Right lung (tissue), 10 donors: ENCODE measurements at places on chromosomes 1 and 21.

- no peak for DNase-seq
These were observed 1.8 kb downstream of the C2CD4D start for GRCh38 chr1:151837884-151838221.

- no peak for DNase-seq
These were observed 13.6 kb downstream of the TARDBP start for GRCh38 chr1:11026052-11026451.

GRCh38 chr1:198258491-198258890 is 101.7 kb downstream of the NEK7 start:
- no peak for DNase-seq

DNA sequence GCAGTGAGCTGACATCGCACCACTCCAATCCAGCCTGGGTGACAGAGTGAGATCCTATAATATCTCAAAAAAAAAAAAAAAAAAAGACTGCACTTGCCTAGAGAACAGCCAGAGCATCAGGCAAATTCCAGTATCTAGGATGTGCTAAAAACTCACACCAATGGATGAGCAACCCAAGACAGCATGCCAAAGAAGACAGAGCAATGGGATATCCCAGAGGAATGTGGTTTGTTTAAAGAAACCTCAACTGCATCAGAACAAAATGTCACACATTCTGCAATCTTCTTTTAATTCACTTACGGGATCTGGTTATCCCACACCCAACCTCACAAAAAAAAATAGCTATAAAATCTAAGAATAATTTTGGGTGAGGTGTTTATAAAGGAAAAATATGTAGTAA is 7.3 kb downstream of the KCNH1 start:
- no peak for DNase-seq

DNA sequence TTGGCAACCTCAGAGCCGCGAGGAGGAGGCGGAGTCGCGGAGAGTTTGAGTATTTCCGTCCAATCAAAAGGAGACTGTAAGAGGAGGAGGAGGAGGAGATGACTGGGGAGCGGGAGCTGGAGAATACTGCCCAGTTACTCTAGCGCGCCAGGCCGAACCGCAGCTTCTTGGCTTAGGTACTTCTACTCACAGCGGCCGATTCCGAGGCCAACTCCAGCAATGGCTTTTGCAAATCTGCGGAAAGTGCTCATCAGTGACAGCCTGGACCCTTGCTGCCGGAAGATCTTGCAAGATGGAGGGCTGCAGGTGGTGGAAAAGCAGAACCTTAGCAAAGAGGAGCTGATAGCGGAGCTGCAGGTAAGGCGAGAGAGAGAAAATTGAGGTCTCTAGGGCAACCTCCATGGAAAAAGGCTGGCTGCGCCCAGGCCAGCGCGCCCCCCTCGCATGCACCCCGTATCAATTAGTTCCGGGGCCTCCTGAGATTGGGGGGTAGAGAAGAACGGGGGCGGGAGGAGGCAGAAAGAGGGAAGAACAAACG is at the start of gene PHGDH:
Gene PHGDH (plus strand): TSS at position 131 of the 538 bp plus-strand sequence. CDS start 89 bp downstream, at position 220.
- peak; percentile 81 for DNase-seq

GRCh38 chr1:1373051-1373814 is 1.8 kb downstream of the AURKAIP1 start:
- no peak for DNase-seq

DNA sequence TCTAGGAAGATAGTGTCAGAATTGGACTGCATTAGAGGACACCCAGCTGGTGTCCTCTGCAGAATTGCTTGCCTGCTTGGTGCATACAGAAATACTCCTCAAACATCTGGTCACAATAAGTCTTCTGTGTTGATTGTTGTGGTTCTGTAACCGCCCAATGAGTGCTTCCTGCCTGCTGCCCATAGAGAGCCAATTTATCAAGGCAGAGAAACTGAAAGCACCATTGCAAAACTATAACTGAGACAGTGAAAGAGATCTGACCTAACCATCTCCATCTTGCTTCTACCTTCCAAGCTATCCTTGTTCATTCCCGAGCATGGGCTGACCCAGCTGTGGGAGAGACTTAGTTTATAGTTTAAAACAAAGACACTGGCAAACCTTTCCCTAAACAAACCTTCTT is 462.4 kb upstream of the RGS18 start:
- no peak for DNase-seq

DNA sequence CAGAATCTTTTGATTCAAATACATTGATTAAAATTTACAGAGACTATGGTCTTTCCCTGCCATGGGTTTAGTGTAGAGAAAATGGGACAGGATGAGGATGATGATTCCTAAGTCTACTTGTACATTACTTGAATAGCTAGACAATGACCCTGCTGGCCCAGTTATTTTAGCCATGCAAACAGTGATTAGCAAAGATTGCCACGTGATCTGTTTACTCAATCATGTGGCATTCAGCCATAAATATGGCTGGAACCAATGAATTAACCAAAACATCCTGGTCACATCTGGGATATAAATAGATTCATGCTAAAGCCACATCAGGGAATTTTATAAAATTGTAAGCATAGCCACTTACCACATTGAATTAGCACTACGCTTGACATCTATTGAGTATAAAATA is 167.3 kb downstream of the PBX1 start:
- DNase-seq = no peak

DNA sequence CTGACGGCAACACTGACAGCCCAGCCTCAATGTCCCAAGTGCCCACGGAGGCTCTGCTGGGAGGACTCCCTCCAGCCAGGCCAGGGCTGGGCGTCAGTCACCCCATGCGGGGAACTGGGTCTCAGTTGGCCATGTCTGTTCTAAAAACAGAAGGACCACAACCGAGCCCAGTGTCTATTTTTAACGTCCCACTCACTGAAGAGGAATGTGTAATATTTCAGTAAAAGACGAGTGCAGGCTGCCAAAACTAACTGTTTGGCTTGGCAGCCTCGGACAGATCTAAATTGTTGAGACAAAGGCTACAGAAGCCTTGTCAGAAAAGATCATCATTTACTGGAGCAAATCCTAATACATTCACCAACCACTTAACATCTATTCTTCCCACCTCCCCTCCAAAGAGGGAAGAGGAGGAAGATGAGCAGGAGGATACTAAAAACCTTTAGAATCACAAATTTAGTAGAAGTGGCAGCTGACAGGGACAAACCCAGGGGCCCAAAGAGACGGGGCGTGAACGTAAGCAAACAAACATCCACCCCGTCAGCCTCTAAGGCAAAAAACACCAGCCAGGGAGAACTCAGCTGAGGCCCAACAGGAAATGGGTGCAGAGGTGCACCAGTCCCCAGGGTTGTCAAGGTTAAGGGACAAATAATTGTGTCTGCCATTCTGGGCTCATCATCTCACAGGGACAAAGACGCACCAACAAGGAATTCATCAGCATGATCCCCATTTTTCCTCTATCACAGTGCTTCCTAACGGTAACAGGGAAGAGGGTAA is 18.7 kb downstream of the C1orf198 start:
- peak; percentile 80 for DNase-seq

DNA sequence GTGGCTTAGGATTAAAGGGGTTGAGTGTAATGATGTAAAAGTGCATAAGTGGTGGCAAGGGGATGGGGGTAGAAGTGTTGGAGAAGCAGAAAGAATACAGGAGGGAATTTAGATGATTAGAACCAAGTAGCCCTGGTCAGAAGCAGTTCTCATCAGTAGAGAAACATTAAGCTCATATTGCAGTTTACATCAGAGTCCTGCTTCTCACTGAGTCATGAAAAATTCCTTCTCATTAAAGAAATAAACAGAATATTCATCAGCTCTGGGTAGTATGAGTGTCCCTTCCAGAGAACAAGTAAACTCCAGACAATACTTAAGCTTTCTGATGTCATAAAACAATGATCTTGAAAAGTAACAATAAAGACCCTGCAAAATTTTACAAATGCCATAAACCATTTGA is 36.5 kb downstream of the LRRIQ3 start:
- DNase-seq = no peak

DNA sequence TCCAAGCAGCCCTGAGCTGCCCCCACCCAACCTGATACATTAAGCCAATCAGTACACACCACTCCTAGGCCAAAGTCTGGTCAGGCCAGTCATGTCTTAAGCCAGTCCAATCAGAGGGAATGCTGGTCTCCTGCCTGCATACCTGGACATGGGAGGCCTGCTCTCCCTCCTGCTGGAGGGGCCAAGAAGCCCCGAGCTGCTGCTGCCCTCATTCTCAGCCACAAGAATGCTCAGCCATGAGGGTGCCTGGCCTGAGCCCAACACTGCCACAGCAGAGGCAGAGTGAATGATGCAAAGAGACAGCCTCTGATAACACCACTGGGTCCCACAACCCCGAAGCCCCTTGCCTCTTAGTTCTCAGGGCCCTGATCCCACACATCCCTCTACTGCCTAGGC is 23.0 kb downstream of the CHD5 start:
- no peak for DNase-seq

DNA sequence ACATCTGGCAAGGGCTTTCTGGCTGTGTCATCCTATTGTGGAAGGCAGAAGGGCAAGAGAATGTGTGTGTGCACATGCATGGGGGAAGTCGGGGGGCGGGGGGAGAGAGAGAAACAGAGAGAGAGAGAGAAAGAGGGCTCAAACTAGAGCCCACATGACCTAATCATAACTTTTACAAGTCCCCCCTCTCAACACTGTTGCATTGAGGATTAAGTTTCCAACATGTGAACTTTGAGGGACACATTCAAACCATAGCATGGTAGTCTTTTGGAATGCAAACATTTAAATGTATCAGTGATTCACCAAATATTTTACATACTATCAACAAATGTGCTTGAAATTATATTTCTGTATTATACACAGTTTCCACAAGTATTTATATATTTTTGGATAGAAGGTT is 655.4 kb upstream of the B3GALT2 start:
- DNase-seq = no peak

DNA sequence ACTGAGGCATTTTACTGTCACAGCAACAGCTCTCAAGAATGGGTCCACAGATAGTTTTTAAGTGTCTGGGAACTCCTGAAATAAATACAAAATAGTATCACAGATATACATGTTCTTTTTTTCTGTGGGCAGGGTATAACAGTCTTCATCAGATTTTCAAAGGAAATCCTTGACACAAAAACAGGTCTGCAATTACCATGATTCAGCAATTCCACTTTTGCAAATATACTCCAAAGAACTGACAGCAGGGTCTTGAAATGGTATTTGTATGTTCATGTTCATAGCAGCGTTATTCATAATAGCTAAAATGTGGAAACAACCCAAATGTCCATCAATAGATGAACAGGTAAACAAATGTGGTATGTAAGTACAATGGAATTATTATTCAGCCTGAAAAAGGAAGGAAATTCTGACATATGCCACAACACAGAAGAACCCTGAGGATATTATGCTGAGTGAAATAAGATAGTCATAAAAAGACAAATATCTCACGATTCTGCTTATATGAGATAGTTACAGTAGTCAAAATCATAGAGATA is 85.0 kb downstream of the EPS15 start:
- no peak for DNase-seq

DNA sequence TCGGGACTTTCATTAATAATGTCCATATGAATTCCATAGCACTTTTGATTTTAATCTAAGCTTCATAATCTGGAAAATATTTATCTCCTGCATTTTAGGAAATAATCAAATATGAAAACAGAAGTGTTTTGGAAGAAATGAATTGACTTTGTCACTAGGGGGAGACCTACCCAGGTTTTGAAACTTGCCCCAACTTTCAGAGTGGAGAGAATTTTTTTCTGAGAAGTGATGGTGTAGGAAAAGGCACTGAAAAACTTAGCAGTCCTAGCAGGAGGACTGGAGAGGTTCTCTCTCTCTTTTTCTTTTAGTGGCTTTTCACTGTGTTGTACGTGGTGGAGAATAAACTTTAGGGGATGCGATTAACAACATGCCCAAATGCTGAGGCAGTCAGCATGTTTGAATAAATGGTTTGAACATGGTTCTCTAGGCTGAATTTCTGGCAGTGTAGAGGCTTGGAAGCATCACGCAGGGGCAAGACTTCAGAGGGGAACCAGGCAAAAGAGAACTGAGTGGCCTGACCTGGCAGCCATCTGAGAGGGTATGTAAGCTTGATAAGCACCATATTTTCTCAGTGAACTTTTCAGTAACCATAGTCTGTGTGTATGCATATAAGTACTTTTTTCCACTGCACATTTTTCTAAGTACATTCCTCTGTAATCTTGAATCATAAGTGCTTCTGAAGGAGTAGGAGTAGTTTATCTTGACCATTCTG is 68.3 kb upstream of the NEK7 start:
- DNase-seq = peak; percentile 60

- no peak for DNase-seq
These were observed 27.7 kb downstream of the TEX35 start for GRCh38 chr1:178540646-178541045.

DNA sequence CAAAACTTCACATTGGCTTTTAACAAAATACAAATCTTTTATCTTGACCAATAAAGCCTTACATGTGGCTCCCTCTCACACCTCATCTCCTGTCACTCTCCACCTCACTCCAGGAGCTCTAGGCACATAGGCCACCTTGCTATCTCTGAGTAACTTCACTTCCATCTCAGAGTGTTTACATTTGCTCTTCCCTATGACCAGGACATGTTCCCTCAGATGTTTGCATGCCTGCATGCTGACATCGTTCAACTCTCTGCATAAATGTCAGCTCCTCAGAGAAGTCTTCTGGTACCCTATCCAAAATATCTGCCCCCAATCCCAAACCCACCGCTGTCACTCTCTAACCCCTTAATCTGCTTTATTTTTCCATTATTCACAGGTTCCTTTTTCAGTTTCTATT is 110.9 kb downstream of the TOMM20 start:
- DNase-seq = no peak

DNA sequence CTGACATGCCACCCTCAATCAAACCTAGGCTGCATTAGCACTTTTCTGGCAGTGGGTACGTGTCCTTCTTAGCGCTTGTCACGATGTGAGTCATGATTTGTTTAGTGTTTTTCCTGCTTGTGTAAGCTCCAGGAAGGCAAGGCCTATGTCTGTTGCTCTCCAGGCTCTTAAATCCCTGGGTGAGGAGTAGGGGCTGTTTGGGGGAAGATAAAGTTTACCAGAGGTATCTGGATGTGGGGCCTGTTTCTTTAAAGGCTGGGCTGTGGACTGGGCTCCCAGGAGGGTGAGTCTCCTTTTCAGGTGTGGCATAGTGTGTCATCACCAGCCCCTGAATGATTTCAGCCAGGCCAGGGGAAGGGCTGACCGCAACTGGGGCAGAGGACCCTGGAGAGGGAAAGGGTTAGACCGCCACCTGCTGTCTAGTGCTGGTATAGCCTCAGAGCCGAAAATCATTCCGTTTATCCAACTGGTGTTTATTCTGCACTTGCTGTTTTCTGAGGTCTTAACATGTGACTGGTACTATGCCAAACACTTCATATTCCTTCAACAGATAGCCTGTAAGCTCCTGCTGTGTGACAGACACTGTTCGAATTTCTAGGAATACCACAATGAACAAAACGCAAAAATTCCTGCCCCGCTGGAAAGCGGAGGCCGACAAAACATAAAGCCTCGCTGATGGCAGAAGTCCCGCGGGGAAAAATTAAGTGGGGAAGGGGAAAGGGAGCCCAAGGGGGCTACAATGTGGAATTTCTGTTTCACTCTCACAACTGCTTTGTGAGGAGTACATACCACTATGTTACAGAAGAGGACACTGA is 9.7 kb downstream of the SERINC2 start:
- DNase-seq = peak; percentile 40
